ENCODE measurements at places on chromosomes 13 and 19.

DNA sequence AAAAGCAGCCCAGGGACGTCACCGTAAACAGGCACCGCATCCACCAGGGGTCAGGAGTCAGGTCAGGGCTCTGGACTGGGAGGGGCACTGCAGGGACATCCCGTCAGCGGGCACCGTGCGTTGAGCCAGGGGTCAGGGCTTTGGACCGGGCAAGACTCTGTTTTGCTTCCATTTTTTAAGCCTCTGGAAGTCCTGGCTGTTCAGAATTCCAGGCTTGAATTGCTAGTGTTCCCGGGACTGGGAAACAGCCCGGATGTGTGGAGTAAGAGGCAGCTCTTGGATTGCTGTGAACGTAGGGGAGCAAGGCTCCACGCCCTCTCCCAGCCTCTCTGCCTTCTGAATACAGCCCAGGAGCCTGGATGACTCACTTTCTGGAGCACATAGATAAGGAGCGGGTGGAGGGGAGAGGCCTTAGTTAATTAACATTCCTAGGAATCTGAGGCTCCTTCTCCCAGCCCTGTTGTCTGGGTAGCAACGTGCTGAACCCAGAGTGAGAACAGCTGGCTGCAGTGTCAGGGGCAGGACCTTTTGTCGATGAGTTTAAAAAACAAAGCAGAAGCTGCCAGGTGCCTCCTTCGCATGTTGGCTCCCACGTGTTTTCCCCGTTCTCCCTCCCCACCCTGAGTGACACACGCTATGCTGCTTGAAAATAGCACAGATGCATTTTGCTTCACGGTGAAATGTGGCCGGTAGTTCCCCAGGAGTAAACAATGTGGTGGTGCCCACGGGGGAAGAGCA, 21.9 kb downstream of the ATP11A start:
- peak; percentile 51 for DNase-seq

DNA sequence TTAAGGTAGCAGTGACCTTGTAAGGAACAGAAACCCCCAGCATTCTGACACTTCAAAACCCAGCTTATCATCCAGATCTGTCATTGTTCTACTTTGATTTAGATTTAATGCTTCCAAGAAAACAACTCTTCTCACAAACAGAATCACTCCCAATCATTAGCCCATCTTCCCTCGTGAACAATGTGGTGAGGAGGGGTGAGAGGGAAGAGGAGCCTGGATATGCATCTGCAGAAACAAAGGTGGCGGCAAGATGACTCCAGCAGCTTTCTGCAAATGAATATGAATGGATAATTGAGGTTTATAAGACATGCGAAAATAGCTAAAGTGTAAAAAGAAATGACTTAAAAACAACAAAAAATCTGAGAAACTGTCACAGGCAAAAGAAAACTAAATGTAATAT, 859.9 kb upstream of the SLC10A2 start:
- DNase-seq, result no peak

- no peak for DNase-seq
Observed at GRCh38 chr19:8456064-8456463, 11.3 kb downstream of the HNRNPM start.

- DNase-seq, result no peak
Observed at GRCh38 chr13:97223711-97224541, 1.8 kb downstream of the MBNL2 start.

- DNase-seq, result no peak
Observed at GRCh38 chr13:25166306-25166705, 5.8 kb downstream of the AMER2 start.

All from natural killer cell treated with Interleukin-12 subunit alpha and Interleukin-12 subunit beta and Interleukin-15 and Interleukin-18, amount 100 ng/mL, for 72 hours (primary cell).